ENCODE measurements at places on chromosomes 6 and 20.

GRCh38 chr6:127423921-127424320 lies 35.3 kb downstream of the KIAA0408 start:
- no peak for DNase-seq

- DNase-seq = no peak
These were observed 7.9 kb downstream of the ZMYND8 start for GRCh38 chr20:47348539-47349142.

DNA sequence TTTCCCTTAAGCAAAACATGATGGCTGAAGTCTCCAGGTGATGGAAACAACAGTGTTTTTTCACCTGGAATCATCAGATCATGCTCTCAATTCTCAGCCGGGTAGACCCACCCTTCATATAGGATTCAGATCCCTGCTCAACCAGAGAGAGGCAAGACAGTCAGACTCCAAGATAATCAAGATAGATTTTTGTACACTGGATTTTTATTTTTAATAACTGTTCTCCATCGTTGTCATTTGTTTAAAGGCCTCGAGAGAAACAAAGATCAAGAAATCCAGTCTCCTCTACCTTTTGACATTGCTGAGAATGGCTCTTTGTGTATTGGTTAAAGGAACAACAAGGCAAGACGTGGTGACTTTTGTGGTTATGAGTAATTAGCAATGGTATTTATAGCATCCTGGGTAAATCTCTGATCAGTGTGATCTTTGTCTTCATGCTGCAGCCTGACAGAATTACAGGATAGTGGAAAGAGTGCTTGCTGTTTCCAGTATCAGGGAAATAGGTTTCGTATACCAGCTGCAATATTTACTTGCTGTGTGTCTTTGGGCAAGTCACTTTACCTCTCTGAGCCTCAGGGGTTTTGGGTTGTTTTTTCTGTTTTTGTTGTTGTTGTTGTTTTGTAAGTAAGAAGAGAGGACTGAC lies 29.9 kb downstream of the ID4 start:
- no peak for DNase-seq

DNA sequence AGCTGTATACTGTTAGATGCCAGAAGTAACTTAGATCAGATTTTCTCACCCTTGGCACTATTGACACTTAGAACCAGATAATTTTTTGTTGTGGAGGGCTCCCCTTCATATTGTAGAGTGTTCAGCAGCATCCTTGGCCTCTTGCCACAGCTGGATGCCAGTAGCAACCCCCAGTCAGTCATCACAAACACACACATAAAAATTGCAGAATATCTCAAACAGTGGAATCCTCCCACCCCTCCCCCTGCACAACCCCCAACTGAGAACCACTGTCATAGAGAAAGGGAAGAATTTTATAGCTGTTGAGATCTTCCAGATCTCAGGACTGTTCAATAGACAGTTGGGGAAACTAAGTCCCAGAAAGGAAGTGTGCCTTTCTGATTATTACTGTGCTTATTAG lies 81.2 kb upstream of the VSTM2L start:
- no peak for DNase-seq

- no peak for DNase-seq
These were observed 15.4 kb downstream of the GCLC start for GRCh38 chr6:53529324-53530036.

- no peak for DNase-seq
These were observed 61.7 kb downstream of the RIOK1 start for GRCh38 chr6:7451326-7451725.

DNA sequence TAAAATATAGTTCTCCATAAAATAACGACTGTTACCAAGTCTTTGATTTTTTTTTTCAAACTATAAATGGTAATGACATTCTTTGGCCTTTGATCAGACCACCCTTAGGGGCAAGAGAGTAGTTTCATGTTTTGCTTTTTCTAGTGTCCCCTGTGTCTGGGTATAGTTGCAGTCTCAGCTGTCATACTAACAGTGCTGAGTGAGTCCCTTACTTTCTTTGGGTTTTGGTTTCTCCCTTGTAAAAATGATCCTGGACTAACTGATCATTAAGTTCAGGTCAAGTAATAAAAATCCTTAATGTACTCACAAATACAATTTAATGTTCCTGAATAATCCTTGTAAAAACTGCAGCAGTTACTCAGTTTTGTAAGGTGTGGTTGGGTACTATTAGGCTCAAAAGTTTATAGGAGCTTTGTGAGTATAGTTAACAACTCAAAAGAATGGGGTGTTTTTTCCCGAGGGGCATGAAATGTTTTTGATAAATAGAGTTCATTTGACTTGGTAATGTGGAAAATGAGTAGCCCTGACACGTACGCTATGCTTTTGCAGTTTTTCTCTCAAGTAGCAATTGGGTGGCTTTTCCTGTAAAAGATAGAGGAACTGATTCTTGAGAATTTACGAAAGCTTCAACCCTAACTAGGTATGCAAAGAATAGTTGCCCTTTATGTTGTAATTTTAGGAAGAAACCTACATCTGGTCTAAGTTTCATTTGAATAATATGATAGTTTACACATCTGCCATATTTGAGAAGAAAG lies 6.2 kb downstream of the PTPN1 start:
- no peak for DNase-seq

- DNase-seq = no peak
These were observed 4.4 kb upstream of the PRIM2 start for GRCh38 chr6:57313009-57313408.

Data from stimulated activated CD8-positive, alpha-beta memory T cell treated with anti-CD3 and anti-CD28 coated beads, Interleukin-15, amount 100 ng/mL, for 48 hours (primary cell).